ENCODE measurements at places on chromosomes 1 and 21. TPM values are rescaled to one million over a fixed set of nuclear protein-coding genes. Genes with fewer than 3 reads are reported as not detected.

The KCNA3 gene
- not detected for total RNA-seq

The NUCKS1 gene
- total RNA-seq, result 123 TPM

The AJAP1 gene
- 26.4 TPM for total RNA-seq

The KIF14 gene
- 17.3 TPM for total RNA-seq

The CCDC28B gene
- total RNA-seq, result 13.4 TPM

The A3GALT2 gene
- not detected for total RNA-seq

The SPRR2E gene
- not detected for total RNA-seq

The GJA4 gene
- not detected for total RNA-seq

The SMG5 gene
- 95.9 TPM for total RNA-seq

The CYYR1 gene
- not detected for total RNA-seq

The MNDA gene
- total RNA-seq, result not detected

The RBM11 gene
- not detected for total RNA-seq

DNA sequence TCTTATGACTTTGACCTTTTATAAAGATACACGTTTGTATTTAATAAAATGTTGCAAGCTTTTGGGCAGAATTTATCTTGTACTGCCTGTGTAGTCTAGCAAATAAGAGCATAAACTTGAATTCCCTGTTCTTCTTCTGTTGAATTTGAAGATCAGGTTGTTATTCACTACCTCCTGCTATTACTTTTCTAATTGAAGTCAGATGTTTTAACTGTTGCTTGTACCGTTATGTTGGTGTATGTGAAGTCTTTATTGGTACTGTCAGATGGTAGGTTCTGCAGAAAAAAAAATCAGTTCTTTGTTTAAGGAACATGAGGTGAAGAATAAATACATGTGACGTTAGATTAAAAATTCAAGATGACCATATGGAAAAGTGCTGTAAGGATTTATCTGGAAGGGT, 69.1 kb downstream of the DYRK1A start:
- no peak for DNase-seq

DNA sequence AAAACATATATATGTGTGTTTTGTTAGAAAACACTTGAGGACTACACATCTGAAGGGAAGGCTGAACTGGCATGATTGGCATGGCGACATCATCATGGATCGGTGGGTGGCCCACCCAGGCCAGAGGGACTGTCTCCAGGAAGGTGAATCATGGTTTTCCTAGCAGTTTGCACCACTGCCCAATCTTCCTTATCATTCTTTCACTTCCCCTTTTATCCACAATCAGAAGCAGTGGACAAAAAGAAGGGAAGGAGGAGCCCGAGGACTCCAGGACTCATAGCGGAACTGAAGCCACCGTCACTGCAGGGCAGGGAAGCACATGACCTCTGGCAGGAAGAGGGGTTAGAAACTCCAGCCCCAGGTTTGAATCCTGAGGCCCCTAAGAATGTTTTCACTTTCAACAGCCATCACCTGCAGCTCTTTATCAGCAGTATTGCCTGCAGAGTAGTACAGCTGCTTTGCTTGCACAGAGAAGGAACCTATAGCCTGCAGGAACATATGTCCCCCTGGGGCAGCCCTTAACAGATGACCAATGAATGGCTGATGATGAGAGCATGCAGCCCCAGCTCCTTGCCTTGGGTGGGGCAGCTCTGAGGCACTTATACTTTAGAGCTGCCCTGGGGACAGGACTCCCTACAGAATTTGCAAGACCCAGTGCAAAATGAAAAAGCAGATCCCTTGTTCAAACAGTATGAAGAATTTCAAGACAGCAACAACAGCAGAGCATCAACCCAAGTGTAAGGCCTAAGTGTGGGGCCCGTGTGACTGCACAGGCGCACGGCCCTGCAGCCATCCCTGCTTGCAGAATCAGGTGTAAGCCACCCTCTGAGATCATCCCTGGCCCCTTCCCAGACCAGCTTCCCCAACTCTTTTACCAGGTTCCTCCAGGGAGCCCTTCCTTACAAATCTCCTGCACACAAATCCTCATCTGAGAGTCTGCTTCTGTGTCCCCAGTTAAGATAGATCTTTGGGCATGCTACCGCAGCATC, 241.8 kb upstream of the IRF2BP2 start:
- peak; percentile 73 for DNase-seq

GRCh38 chr1:111209622-111210021, 9.2 kb upstream of the DENND2D start:
- no peak for DNase-seq

DNA sequence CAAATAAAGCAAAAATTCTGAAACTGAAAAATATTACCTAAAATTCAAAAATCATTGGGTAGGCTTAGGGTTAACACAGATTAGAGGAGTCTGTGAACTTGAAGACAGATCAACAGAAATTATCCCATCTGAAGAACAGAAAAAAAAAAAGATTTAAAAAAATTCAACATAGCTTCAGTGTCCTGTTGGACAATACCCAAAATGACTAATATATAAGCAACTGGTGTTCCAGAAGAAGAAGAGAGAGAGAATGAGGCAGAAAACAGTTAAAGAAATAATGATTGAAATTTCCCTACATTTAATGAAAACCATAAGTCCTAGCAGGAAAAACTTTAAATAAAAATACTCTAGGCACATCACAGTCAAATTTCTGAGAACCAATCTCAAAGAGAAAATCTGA, 31.5 kb downstream of the TMCO1 start:
- no peak for DNase-seq

- no peak for DNase-seq
These were observed 29.6 kb downstream of the SLC37A1 start for GRCh38 chr21:42543106-42543847.

GRCh38 chr1:3502641-3503524, 48.4 kb downstream of the ARHGEF16 start:
- no peak for DNase-seq

DNA sequence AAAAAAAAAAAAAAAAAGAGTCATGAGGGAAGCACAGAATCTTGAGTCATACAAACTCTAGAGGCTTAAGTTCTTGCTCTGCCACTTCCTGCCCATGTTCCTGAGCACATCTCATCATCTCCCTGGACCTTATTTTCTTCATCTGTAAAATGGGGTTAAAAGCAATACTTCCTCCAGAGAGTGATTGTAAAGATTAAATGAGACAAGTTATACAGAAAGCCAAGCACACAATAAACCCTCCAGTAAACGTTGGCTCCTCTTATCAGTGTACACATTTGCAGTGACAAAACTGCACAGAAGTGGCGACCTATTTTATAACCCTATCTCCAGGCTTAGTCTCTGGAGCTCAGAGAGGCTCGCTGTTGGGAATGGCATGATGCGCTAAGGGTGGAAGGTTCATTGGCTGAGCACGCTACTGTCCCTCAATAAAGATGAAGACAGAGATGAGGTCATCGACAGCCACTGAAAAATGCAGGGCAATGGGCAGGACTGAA, 82.1 kb downstream of the RRAGC start:
- DNase-seq, result peak; percentile 15

GRCh38 chr1:98704474-98704873, 43.0 kb downstream of the SNX7 start:
- DNase-seq, result peak; percentile 14

GRCh38 chr1:179311149-179311700, 17.6 kb downstream of the SOAT1 start:
- DNase-seq, result no peak

- peak; percentile 63 for DNase-seq
These were observed 4.4 kb upstream of the BARHL2 start for GRCh38 chr1:90721210-90722194.

DNA sequence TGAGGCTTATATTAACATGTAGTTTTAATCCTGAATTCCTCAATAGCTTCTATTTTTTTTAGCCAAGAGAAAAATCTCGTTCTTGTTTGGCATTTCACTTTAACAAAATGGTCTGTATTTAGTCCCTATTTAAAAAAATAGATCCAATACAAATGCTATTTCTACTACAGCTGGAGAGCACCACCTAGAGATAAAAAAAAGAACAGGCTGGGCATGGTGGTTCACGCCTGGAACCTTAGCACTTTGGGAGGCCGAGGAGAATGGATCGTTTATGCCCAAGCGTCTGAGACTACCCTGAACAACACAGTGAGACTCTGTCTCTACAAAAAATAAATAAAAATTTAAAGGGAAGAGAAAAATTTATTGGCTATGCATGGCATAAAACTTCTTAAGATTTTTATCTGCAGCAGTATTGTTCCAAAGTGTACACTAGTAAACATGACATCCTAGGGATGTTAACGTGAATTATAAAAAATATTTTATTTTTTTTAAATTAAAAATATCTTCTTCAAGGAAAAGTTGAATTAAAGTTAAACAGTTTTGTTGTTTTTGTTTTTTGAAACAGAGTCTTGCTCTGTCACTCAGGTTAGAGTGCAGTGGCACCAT, 4.4 kb downstream of the ST7L start:
- DNase-seq, result peak; percentile 38

DNA sequence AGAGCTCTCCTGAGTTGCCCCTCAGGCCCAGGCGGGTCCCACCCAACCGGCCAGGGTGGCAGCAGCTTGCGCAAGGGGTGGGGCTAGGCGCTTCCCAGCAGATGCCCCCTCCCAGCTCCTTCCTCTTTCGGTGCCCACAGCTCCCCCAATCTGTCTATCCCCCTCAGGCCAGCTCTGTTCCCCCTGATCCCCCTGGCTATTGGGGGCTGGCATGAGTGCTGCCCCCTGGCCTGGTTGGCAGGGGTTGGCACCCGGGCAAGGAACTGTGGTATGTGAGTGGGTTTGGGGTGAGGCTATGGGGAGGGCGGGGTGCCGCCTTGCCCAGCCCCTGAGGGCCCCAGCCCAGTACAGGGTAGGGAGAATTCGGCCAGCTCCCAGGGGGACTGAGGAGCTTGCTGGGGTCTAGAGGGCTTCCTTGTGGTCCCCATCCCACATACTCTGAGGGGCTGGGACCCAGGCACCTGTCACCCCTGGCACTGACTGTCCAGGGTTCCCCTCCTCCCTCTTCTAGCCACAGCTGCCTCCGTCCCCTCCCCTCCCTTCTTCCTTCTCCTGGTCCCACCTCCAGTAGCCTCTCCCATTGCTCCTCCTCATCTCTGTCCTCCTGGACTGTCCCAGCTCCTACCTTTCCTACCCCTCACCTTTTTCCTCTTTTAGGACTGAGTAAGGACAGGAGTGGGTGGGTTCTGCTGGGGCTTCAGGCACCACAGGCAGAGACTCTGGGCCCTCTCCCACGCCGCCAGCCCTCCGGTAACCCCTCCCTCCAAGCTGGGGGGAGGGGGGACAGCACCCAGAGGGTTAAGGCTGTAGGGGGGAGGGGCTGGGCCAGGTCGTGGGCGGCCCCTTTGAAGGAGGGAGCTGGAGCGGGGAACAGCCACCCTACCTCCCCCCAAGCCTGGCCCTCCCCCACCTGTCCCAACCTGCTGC, 5.7 kb downstream of the ZBTB7B start:
- DNase-seq, result no peak

DNA sequence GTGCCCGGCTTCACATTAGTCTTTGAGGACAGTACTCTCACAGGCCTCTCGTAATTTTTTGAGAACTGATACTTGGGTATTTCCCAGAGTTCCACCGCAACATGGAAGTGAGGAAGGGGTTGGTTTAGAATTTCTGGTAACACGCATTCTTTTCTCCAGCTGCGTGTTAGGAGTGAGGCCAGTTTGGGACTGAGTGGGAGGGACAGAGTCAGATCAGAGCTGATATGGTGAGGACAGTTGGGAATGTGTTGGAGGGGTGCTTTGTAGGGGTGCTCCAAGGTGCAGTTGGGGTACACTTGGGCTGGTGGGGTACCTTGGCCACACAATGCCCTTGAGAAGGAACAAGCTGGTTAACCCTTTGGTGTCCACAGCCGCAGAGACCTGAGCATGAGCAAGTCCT, 6.7 kb downstream of the FBXO6 start:
- DNase-seq, result no peak

DNA sequence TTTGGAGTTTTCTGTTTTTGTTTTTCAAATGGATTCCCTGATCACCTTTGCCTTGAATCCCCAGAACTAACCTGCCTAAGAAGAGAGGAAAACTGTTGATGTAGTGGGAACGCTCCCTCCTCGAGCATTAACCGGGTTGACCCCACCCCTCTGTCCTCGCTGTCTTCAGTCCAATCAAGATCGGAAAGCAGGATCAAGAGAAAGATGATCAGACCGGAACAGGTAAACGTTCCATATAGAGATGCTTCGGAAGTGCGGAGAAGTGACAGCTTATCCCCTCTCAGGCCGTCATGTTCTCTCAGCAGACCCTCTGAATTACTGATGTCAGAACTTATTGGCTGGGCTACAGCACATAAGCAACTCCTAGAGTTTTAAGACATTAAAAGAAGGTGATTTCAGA, 800 bp upstream of the FAM163A start:
- DNase-seq, result no peak

- peak; percentile 30 for DNase-seq
These were observed 19.5 kb upstream of the PSMB2 start for GRCh38 chr1:35660581-35661473.

DNA sequence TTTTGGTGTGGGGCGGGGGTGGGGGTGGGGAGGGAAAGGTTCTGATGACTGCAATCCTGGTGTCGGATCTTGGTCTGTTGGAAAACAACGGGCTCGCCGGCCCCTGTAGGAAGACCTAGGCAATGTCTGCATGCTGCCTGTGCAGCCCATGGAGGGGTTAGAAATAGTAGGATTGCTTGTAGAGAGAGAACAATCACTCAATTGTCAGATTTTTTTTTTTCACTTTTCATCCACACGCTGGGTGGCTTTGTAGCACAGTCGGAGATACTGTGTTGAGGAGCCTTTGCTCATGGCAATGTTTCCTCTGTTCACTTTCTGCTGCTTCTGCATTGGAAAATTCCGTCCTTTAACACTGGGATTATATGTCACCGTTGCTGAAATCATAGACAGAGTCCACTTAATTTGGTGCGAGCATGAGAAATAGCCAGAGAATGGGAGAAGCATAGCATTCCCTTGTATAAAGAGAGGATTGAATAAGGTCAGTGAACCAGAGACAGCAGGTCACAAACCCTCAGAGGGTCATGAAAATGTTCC, 107.5 kb downstream of the MRPS6 start:
- DNase-seq, result no peak

- no peak for DNase-seq
These were observed 168.2 kb downstream of the GPATCH2 start for GRCh38 chr1:217462666-217463065.

- no peak for DNase-seq
These were observed 114.7 kb upstream of the IRF2BP2 start for GRCh38 chr1:234724516-234725176.

DNA sequence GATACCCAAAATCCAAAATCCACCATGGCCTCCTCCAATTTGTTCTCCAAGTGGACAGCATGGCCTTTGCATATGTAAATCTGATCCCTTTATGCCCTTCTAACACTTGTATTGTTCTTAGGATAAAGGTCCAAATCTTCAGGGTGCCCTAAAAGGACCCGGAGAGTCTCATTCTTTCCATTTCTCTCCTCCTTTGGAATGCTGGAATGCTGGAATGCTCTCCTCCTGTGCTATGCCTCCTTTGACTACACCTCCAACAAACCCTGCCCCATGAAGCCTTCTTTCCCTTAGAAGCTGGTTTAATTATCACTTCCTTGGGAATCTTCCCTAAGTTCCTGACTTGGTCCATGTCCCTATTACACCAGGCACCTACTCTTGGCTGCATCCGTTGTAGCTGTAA, 484.8 kb upstream of the RUNX1 start:
- DNase-seq, result no peak

- no peak for DNase-seq
These were observed 692.9 kb downstream of the USP25 start for GRCh38 chr21:16422702-16423101.

All from HT1080 (cell line).